PC-3 (cell line): ENCODE measurements at places on chromosomes 6 and 20.

- no peak for DNase-seq
Observed at GRCh38 chr6:158078320-158078719, 89.7 kb downstream of the SERAC1 start.

DNA sequence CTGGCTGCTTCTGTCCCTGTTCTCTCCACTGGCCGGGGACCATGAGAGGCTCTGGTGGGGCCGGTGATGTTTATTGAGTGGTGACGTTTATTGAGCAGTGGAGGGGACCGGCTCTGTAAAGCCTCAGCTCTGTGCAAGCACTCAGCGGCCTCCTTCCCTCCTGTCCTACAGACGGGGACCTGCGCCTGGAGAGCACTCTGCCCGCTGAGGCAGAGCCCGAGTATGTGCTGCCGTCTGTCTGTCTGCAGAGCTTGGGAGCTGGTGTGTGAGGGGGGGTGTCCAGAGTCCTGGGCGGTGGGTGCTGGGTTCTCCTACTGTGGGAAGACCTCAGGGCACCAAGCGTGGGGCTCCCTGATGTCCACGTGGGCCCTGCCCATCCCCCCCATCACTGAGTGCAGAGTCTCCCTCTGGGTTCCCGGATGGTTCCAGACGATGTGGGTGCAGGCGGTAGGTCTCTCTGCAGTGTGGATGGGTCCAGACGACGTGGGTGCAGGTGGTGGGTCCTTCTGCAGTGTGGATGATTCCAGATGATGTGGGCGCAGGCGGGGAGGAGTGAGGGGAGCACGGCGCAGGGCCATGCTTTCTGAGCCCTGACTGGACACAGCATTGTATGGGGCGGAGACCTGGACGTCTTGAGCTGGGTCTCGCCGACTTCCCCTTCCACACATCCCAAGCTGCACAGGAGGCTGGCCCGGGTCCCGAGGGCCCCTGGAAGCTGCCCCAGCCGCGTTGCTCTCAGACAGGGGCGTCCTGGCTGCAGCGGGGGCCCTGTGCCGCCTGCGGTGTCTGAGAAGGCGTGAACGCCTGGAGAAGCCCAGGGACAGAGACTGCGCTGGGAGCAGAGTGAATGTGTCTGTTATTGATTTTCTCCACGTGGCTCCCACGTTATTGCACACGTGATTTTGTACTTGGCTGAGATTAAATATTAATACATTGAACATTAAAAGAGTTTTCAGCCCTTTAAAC, 14.9 kb upstream of the BHLHE23 start:
- no peak for DNase-seq

DNA sequence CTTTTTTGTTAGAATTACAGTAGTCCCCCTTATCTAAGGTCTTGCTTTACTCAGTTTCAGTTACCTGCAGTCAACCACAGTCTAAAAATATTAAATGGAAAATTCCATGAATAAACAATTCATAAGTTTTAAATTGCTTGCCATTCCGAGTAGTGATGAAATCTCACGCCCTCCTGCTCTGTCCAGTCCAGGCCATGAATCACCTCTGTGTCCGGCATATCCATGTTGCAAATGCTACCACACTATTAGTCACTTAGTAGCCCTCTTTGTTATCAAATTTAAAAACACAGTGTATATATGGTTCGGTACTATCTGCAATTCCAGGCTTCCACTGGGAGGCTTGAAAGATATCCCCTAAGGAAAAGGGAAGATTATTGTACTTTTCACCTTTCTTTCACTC, 164.6 kb upstream of the FAM83B start:
- peak; percentile 76 for DNase-seq

- DNase-seq, result no peak
Observed at GRCh38 chr6:43292763-43293318, 5.2 kb upstream of the SLC22A7 start.

DNA sequence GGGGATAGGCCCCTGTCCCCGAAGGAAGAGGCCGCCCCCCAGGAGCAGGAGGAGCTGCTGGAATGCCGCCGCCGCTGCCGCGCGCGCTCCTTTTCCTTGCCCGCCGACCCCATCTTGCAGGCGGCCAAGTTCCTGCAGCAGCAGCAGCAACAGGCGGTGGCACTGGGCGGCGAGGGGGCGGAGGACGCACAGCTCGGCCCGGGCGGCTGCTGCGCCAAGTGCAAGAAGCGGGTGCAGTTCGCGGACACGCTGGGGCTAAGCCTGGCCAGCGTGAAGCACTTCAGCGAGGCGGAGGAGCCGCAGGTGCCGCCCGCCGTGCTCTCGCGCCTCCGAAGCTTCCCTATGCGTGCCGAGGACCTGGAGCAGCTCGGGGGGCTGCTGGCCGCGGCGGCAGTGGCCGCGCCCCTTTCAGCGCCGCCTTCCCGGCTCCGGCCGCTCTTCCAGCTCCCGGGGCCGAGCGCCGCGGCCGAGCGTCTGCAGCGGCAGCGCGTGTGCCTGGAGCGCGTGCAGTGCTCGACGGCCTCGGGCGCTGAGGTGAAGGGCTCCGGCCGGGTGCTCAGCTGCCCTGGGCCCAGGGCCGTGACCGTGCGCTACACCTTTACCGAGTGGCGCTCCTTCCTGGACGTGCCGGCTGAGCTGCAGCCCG, 630 bp downstream of the PPP1R3G start:
- peak; percentile 42 for DNase-seq

- DNase-seq, result no peak
Observed at GRCh38 chr20:23244916-23245552, 105.6 kb upstream of the NXT1 start.
